ENCODE measurements at places on chromosomes 16 and 17.

GRCh38 chr17:49315551-49316257 lies 46.3 kb downstream of the ZNF652 start:
- DNase-seq: peak; percentile 61

DNA sequence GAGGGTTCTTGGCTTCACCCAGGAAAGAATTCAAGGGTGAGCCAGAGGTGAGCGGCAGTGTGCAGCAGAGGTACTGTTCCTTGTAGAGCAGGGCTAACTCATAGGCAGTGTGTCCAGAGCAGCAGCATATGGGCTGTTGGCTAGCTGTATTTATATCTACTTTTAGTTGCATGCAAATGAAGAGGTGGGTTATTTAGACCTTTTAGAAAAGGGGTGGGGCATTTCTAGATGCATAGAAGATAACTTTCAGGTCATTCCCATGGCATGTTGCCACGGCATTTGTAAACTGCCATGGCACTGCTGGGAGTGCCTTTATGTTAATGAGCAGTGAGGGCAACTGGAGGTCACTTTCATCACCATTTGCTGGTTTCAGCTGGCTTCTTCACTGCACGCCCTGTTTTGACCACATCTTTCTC lies 141.0 kb downstream of the STX8 start:
- no peak for DNase-seq

DNA sequence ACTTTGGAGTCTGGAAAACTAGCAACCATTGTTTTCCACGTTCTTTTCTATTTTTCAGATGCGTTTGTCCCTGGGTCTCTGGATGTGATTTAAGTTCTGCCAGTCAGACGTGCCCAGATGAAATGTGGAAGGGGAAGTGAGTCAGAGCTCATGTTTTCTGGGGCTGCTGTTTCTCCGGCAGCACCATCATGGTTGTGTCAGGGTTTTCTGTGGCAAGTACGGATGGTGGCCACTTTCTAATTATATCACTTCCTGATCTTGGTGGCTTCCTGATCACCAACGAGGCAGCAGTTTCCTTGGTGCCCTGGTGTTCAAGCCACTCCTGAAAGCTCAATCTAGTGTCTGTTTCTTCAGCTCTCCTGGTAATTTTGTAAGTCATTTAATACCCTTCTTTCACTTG lies 31.4 kb upstream of the PMFBP1 start:
- DNase-seq: no peak

- no peak for DNase-seq
Observed at GRCh38 chr16:68711421-68712139, 25.5 kb upstream of the CDH1 start.

GRCh38 chr17:77607606-77608005 lies 350.9 kb upstream of the TNRC6C start:
- no peak for DNase-seq

- DNase-seq: no peak
Observed at GRCh38 chr17:40320756-40321523, 12.0 kb downstream of the RARA start.

DNA sequence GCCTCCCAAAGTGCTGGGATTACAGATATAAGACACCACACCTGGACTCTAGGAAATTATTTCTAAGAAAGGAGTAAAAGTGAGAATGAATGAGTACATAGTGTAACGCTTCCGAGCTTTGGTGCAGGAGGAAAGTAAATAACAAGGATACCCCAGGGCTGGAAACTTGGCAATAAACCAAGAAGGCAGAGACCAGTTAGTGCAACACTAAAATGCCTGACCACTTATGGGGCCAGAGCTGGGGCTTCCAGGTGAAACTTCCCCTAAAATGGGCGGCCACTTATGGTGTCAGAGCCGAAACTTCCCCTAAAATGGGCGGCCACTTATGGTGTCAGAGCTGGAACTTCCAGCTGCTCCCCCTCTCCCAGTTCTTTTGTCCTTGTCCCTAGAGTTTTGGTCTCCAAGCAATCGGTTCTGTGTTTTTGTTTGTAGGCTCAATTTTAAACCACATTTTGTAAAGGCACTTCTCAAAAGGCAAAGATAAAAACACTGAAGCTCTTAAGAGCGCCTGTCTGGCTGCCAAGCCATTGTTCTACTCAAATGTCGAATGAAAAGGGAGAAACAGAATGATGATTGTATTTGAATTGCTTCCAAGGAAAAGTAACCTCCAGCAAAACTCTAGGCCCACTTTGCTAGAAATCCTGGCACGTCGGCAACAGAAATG lies 63.9 kb downstream of the NXN start:
- DNase-seq: peak; percentile 95

GRCh38 chr17:4334776-4335584 lies 31.5 kb downstream of the UBE2G1 start:
- no peak for DNase-seq

DNA sequence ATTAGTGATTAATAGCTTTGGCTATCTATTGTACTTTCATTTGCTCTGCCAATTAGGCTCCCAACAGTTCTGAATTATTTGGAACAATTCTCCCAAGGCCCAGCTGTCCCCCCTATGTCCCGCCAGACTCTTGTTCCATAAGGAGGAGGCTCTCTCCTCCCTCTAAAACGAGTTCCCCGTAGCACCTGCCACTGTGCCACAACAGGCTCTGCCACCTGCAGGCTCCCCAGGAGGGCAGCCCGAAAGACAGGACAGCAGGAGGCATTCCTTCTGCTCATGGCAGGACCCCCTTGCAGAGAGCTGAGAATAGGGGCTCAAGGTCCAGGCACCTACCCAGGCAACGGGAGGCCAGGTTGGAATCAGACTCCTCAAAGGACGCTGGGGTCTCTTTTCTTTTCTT lies 9.0 kb downstream of the PITPNM3 start:
- DNase-seq: no peak

- DNase-seq: peak; percentile 67
Observed at GRCh38 chr16:3457434-3458252, 14.2 kb downstream of the NAA60 start.

GRCh38 chr16:88784074-88784855 lies 755 bp downstream of the PIEZO1 start:
- DNase-seq: no peak

GRCh38 chr16:47139561-47140185 lies 4.1 kb downstream of the NETO2 start:
- no peak for DNase-seq

GRCh38 chr17:76138234-76138895 lies 2.7 kb downstream of the FOXJ1 start:
- peak; percentile 39 for DNase-seq

DNA sequence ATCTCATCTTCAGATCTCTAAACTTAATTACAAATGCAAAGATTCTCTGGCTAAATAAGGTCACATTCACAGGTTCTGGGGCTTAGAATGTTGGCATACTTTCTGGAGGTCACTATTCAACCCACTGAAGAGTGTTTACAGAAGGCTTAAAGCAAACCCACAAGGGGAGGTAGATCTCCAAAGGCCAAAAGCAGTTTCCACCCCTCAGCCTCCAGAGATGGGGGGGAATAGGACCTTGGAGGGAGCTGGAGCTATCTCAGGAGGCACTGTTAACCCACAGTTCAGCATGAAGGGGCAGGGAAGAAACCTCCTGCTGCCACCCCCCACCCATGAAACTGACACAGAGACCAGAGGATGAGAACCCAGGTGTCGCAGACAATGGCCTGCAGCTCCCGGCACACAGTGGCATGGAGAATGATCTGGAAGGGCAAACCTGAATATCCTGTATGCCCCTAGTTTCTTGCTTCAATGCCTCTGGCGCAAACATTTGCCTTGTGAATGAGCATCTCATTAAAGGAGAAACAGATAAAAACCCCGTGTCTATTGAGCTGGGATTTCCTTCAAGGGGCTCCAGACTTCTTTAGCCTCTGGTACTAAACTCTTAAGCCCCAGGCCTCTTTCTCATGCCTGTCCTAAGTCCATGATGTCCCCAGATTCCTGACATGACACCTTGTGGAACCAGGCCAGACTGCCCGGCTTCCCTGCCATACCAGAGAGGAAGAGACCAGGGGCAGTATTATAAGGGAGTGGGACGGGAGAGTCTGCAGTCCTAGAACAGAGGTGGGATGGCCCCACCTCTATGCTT lies 103.1 kb upstream of the CDH5 start:
- no peak for DNase-seq

DNA sequence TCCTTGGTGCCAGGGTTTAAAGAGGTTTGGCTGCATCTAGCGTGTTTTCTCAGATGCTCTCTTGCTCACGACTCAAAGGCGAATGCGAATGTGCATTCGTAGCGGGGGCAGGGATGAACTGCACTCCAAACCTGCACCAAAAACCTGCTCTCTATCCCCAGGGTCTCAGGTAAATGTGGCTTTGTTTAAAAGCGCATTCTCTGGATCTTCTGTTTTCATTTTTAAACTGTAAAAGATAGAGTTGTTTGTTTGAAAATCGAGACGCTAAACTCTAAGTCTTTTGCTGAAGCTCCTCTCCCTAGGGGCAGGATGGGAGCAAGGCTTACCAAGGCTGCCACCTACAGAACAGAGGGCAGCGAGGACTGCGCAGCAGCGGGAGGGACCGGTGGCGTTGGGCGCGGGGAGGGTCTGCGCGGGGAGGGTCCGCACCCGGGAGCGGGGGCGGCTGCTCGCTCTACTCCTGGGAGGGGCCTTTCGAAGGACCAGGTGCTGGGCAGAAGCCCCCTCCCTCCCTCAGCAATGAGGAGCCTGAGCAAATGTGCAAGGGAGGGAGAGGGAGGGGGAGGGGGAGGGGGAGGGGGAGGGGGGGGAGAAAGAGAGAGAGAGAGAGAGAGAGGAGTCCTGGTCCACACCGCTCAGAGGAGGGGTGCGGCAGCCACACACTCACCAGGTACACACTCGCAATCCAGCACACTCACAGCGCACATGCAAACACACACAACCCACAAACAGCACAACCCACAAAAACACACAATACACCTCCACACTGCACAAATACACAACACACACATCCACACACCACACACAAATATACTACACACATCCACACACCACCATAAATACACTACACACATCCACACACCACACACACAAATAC lies 142.8 kb downstream of the GRIN2A start:
- no peak for DNase-seq

- DNase-seq: no peak
Observed at GRCh38 chr16:73028263-73028662, 19.7 kb downstream of the ZFHX3 start.

- DNase-seq: no peak
Observed at GRCh38 chr16:2698103-2698870, 16.0 kb downstream of the KCTD5 start.

DNA sequence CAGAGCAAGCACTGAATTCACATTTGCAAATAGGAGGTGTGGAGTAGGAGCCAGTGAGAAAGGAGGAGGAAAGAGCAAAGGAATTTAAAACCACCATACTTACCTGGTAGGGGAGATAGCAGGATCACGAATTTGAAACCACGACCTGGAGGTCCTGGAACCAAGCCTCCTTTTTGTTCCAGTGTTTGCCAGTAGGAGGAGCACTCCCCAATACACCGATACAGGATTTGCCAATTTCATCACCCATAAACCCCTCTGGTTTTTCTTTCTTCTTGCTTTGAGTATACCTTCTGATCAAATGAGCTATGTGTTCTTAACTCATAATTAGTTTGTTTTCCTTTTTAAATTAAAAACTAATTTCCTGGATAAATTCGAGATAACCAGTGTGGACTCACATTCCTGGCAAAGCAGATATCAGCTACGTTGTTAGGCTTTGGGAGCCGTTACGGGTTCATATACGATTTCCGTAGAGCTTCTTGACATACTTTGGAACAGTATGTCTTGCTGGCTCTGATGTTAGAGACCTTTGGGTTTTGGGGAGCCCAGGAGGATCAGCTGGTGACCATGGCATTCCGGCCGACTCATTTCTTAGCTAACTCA lies 22.7 kb downstream of the BCO1 start:
- DNase-seq: no peak

- no peak for DNase-seq
Observed at GRCh38 chr16:7946142-7946541, 613.5 kb downstream of the RBFOX1 start.

GRCh38 chr16:81599034-81599744 lies 154.6 kb downstream of the CMIP start:
- peak; percentile 62 for DNase-seq

GRCh38 chr17:79011451-79012147 lies 2.0 kb upstream of the CANT1 start:
- no peak for DNase-seq

DNA sequence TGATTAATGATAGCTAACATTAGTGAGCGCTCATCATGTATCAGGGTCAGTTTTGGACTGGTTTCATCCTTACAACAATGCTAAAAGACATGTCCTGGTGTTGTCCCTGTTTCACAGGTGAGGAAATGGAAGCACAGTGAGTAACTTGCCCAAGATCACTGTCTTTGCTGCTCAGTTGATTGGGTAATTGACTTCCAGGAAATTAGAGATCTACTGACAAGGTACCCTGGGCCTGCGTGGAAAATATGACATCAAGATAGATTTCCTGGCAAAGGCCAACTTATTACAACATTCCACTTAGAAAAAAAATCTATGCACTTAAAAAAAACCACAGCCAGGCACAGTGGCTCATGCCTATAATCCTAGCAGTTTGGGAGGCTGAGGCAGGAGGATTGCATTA lies 96.3 kb downstream of the CYLD start:
- DNase-seq: no peak

- DNase-seq: no peak
Observed at GRCh38 chr17:5050278-5050677, 15.1 kb upstream of the SLC52A1 start.

DNA sequence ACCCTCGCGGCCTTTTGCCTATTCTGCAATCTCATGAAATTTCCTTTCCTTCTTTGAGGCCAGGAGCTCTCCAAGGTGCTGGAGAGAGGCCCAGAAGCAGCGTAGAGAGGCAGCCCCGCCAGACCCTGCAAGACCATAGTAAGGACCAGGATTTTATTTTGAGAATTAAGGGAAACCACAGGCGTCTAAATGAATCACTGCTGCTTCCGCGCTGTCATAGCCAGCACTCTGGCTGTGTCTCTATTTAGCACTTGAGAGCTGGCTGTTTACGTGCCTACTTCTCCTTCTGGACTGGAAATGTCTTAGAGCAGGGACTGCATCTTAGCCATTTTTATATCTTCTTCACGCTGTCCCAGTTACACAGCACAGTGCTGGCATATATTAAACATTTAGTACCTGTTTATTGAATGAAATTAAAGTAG lies 37.6 kb upstream of the PIRT start:
- DNase-seq: no peak

GRCh38 chr17:34840750-34841149 lies 120.5 kb downstream of the CCT6B start:
- DNase-seq: no peak

DNA sequence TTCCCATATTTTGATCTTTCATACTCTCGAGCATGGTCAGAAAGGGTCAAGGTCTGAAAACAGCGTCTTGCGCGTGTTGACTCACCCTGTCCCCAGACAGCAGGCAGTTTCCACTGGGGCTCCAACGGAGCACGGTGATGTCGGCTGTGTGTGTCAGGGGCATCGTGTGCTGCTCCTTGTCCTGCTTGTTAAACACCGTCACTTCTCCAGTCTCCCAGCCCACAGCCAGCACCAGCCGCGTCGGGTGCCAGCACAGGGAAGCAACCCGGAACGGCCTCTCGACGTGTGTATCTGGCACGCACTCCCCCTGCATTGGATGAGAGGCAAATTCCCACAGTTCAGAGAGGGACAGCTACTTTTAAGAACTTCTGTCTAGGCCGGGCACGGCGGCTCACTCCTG lies 9.6 kb downstream of the IFT140 start:
- no peak for DNase-seq

- no peak for DNase-seq
Observed at GRCh38 chr16:67939507-67940445, 3.1 kb upstream of the PSMB10 start.

- DNase-seq: no peak
Observed at GRCh38 chr17:74599448-74599939, 7.4 kb upstream of the CD300LD start.

- no peak for DNase-seq
Observed at GRCh38 chr16:70800311-70800710, 647 bp downstream of the VAC14 start.

All from NCI-H1105 treated with DMSO at 0.1 percent for 48 hours (cell line).